MCF 10A (cell line): ENCODE measurements at places on chromosomes 3 and 15. TPM values are rescaled to one million over a fixed set of nuclear protein-coding genes. Genes with fewer than 3 reads are reported as not detected.

DNA sequence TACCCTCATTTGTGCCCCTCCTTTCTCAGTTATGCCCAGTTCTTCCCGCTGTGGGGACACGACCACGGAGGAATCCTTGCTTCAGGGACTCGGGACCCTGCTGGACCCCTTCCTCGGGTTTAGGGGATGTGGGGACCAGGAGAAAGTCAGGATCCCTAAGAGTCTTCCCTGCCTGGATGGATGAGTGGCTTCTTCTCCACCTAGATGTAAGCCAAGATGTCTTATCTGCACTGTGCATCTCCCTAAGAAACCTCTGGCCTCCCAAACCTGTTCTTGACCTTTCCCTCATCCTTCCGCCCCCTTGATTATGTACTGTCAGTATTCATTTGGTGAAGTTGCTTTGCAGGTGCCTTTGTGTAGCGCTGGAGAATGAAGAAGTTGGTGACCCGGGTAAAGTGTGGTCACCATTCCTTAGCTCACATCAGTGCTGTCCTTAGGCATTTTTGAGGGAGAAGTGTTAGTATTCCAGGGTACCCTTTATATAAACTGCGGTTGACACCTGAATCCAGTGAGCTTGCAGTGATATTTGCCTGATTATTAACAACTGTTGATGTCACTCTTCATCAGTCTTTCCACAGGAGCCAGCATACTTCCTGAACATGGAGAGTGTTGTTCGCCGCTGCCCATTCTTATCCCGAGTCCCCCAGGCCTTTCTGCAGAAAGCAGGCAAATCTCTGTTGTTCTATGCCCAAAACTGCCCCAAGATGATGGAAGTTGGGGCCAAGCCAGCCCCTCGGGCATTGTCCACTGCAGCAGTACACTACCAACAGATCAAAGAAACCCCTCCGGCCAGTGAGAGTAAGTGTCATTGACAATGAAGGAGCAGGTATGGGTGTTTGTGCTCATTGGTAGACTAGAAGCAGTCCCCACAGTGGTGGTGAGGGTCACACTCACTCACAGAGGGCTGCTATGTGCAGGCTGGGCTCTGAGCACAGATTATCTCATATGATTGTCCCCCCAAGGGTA is 966 bp downstream of the ALAS1 start:
- H3K36me3 ChIP-seq, result peaks cover 47% of the 10 kb centered on the region
- H3K4me1 ChIP-seq, result peaks cover 25% of the 10 kb centered on the region
- H3K4me3 ChIP-seq, result peak overlapping the region; percentile 97
- H3K27ac ChIP-seq, result peak overlapping the region; percentile 70
- no peak for DNase-seq

GRCh38 chr3:133855772-133856171 is 39.9 kb downstream of the RAB6B start:
- no peak overlapping the region for H3K27ac ChIP-seq
- no peak for DNase-seq
- no peak overlapping the region for H3K4me3 ChIP-seq
- no peaks in the 10 kb centered on the region for H3K27me3 ChIP-seq
- H3K4me1 ChIP-seq, result no peaks in the 10 kb centered on the region

GRCh38 chr15:40029979-40030893 is 8.7 kb downstream of the SRP14 start:
- no peaks in the 10 kb centered on the region for H3K27me3 ChIP-seq
- H3K4me1 ChIP-seq, result no peaks in the 10 kb centered on the region
- peak; percentile 33 for DNase-seq

- no peaks in the 10 kb centered on the region for H3K4me1 ChIP-seq
- no peaks in the 10 kb centered on the region for H3K36me3 ChIP-seq
- peaks cover 77% of the 10 kb centered on the region for H3K27me3 ChIP-seq
- H3K27ac ChIP-seq, result no peak overlapping the region
These were observed 557.2 kb downstream of the TUSC7 start for GRCh38 chr3:117266806-117267205.

The BNC1 gene
- 68.3 and 93.5 TPM in 2 replicates for total RNA-seq

The PLA2G4D gene
- not detected in 2 replicates for total RNA-seq
